K562 (cell line): ENCODE measurements at places on chromosomes 3 and 15.

- no peak for DNase-seq
Observed at GRCh38 chr3:74489050-74489792, 125.2 kb downstream of the CNTN3 start.

DNA sequence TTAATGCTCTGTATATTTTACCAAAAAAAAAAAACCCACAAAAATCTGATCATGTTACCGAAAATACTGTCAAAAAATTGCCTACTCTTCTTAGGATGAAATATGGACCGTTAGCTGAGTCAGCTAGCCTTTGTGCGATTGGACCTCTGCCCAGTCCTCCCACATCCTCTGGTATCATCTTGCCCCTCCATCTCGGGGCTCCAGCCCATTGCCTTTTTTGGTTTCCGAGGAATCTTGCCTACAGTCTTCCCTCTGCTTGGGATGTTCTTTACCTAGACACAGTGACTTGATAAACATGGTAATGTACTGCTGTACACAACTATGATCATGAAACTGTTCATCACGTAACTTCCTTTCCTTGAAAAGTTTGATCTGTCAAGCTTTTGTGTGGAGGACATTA is 371.4 kb downstream of the SV2B start:
- DNase-seq: peak; percentile 72

GRCh38 chr3:73255609-73256029 is 194.2 kb downstream of the EBLN2 start:
- DNase-seq: peak; percentile 84

- no peak for DNase-seq
Observed at GRCh38 chr3:156551261-156551660, 3.7 kb downstream of the SSR3 start.
